ENCODE measurements at places on chromosomes 12 and 14.

- no peak for DNase-seq
Observed at GRCh38 chr12:64900540-64900939, 76.1 kb downstream of the TBC1D30 start.

DNA sequence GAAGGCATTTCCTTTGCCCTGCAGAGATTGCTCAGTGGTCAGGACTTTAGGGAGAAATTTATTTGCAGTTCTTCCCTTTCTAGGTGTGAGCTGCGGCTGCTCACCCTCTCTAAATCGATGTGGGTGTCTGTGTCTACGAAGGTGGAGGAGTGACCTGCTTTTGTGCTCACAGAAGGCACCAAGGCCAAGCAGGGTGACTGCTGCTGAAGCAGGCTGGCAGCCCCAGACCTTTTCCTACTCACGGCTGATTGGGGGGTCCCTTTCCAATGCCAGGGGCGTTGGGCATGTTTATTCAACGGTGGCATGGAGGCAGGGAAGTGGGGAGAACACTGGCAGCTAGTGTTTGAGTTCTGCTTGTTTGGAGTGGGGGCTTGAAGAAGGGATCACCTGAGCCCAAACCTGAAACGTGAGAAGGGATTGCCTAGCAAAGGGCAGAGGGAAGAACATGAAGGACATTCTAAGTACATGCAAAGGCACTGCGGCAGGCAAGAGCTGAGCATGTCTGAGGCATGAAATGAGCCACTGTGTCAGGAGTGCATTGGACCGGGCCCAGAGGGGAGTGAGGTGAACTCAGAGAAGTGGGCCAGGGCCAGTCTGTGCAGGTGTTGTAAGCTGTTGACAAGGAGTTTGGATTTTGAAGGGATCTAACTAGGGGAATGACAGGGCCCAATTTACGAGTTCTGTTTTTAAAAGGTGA, 56.3 kb downstream of the CACNA1C start:
- DNase-seq: no peak

- no peak for DNase-seq
Observed at GRCh38 chr14:94593749-94594431, 12.7 kb downstream of the SERPINA5 start.

DNA sequence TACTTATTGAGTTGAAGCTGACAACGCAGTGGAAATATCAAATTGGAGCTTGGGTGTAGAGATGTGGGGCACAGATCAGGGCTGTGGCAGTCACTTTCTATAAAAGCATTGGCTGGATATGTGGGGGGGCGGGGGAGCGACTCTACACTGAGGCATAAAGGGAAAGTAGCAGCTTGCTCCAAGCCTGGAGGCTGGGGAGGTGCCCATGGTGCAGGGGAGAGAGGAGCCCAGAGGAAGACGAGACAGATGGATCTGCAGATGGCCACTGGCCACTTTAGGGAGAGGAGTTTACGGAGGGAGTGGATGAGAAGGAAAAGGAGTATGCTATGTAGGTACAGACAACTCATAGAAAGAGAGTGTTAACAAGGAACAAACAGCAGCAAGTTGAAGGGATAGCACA, 13.5 kb upstream of the NGB start:
- DNase-seq: no peak

DNA sequence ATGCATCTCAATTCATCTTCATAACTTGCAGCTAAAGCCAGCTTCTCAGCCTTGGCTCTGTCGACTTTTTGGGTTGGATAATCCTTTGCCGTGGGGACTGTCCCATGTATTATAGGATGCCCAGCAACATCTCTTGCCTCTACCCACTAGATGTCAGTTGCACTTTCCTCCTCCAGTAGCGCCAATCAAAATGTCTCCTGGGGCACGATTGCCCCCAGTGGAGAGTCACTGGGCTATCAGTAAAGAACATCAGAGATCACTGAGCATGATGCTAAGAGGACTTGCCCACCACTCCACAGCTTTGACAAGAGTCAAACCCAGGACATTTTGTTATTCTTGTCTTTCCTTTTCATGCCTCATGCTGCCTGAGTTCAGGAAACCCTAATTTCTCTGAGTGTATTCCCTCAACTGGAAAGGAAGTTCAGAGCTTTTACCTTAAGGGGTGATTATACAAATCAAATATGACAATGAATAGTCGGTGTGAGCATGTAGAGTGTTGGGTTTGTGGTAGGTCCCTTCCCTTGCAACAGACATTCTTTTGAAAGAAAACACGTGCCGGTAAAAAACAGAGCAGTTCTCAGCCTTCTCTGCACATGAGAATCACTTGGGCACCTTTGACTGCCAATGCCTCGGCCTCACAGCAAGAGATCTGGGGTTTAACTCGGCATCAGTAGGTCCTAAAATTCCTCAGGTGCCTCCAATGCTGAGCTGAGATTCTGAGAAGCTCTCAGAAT, 980.6 kb downstream of the VRK1 start:
- DNase-seq: no peak

DNA sequence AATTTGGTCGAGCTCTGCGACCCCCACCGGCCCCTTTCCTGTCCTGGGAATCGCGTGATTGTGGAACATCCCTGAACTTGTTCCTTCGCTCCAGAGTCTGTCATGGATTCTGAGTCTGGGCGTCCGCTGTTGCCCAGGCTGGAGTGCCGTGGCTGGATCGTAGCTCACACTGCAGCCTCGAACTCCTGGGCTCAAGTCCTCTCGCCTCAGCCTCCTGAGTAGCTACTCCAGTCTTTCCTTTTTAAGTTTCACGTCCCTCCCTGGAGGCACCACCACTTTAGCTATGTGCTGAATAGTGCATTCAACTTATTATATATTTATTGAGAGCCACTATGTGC, 698 bp downstream of the ACOT6 start:
- no peak for DNase-seq

GRCh38 chr14:28142400-28143015, 624.1 kb upstream of the FOXG1 start:
- no peak for DNase-seq

GRCh38 chr12:5514545-5514944, 82.6 kb downstream of the NTF3 start:
- no peak for DNase-seq

- DNase-seq: no peak
Observed at GRCh38 chr12:70796989-70797388, 123.5 kb downstream of the PTPRR start.

DNA sequence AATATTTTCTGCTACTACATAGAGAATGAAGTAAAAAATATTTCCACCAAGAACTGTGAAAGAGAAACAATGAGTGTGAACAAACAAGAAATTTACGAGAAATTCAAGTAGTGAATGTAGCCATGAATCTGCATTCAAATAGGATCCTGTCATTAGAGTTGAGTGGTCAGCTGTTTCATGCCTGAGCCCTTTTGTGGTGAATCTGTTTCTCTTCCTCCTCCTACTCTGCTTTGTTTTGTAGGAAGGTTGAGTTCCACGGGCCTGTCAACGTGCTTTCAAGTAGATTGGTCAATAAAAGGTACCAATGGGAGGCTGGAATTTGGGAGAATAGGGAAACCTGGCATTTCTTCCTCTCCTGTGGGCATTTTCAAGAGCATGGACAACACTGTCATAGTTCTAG, 1749.6 kb upstream of the FLRT2 start:
- DNase-seq: no peak

DNA sequence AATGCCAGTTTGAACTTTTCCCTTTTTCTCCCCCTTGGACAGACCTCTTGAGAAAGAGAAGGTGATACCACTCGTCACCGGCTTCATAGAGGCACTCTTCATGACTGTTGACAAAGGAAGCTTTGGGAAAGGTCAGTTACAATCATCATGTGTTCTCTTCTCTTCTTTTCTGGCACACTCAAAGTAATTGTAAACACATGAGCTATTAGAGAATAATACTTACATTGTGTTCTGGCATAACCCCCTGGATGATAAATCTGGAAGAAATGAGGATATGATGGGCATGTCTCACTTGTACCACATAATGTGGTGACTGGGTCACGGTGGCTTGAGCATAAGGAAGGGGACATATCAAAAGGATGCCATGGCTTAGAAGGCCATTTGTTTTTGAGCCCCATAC, 20.0 kb downstream of the UTP20 start:
- no peak for DNase-seq

DNA sequence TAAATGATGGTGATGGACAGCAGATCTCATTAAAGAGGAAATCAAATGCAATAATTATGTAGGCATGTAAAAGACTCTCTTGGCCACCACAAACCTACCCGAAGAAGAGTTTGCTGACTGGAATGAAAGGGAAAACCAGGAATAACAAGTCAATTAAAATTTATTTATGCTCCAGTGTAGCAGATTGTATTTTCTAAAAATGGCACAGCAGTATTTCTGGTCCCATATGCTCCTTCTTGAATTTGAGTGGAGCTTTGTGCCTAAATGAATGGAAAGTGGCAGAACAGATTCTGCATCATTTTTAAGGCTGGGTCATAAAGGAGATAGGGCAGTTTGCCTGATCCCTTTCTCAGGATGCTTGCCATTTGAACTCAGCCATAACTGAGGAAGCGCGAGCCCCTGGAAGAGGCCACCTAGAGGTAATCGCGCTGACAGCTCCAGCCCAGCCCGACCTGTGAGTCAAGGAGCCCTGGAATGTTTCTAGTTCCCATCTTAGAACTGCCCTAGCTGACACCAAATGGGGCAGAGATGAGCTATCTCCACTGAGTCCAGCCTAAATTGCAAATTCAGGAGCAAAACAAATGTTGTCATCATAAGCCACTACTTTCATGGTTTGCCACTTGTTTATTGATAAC, 229.2 kb upstream of the TMTC1 start:
- DNase-seq: no peak

- DNase-seq: no peak
Observed at GRCh38 chr14:95287176-95287754, 32.4 kb downstream of the CLMN start.

GRCh38 chr12:47021298-47021697, 58.1 kb upstream of the PCED1B start:
- DNase-seq: no peak

All from 8988T (cell line).